ENCODE measurements at places on chromosomes 13 and 19.

- DNase-seq, result no peak
Observed at GRCh38 chr13:30111810-30112209, 195.5 kb downstream of the KATNAL1 start.

- DNase-seq, result no peak
Observed at GRCh38 chr13:93226623-93227279, at the start of gene GPC6. GPC6 (plus strand) TSS chr13:93226807.

GRCh38 chr19:34309368-34310138 lies 55.2 kb downstream of the GARRE1 start:
- DNase-seq, result no peak

- DNase-seq, result no peak
Observed at GRCh38 chr13:113972451-113973217, 1.2 kb downstream of the C13orf46 start.

GRCh38 chr13:43368003-43368402 lies 344.6 kb downstream of the DNAJC15 start:
- DNase-seq, result no peak

GRCh38 chr13:42041011-42041683 lies 7.3 kb upstream of the DGKH start:
- DNase-seq, result peak; percentile 55

DNA sequence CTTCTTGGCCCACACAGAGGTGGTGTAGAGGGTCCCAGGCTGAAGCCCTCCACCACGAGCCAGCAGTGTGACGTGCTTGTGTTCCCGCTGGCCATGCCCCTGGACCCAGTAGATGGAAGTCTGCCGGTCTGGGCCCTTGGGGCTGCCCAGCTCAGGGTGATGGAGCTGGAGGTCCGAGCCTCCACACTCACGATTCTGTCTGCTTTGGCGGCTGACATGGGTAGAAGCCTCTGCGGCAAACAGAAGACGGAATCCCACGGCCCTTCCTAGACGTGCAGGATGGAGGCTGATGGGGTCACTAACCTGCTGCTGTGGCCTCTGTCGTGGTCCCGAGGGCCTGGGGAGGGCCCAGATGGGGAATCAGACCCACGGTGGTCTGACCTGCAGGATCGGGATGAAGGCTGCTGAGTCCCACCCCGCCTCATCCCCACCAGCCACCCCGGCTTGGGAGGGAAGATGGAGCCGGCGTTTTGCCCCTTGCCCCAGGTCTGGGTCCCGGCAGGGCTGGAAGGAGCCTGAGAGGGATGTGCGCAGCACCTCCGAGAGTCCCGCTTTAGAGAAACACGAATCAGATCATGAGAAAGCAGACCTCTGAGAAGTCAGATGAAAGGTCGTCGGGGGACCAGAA lies 4.4 kb downstream of the TMEM86B start:
- no peak for DNase-seq
